ENCODE measurements at places on chromosomes 5 and 9.

DNA sequence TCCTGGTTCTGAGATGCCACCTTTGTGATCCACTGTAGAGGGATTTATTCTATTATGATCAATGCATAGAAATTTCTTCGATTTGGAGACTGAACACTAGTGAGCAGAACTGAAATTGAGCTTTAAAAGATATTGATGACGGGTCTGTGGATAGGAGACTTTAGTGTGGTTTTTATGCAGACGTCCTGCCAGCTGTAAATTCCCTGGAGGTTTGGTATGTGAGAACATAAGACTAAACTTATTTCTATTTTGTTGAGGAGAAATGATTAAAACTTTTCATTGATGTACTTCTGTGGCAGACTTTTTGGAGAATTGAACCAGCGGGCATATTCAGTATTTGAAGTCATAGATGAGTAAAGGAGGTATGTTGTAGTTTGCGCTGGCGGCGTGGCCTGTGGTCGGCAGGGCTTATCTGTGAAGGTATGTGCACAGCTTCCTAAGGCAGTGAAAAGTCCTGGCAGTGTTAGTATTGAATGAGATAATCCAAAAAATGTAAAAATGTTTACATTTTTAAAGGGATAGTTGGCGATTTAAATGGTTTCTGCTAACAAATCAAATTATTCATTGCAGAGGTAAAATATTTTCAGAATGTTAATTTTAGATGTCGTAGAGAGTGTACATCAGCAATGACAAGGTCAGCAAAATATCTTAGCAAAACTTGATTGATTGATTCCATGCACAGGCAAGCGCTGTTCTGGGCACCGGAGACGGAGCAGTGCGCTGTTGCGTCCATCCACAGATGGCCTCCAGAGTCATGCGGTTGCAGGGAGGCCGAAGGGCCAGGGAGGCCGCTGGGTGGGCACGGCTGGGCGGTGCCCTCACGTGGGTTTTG is 20.4 kb downstream of the TENT4A start:
- no peak for DNase-seq

GRCh38 chr9:22682536-22682935 is 235.9 kb downstream of the DMRTA1 start:
- no peak for DNase-seq

GRCh38 chr9:124286292-124286931 is 28.7 kb downstream of the NEK6 start:
- DNase-seq, result peak; percentile 67

- DNase-seq, result peak; percentile 45
These were observed 2.8 kb downstream of the GBGT1 start for GRCh38 chr9:133160742-133161546.

DNA sequence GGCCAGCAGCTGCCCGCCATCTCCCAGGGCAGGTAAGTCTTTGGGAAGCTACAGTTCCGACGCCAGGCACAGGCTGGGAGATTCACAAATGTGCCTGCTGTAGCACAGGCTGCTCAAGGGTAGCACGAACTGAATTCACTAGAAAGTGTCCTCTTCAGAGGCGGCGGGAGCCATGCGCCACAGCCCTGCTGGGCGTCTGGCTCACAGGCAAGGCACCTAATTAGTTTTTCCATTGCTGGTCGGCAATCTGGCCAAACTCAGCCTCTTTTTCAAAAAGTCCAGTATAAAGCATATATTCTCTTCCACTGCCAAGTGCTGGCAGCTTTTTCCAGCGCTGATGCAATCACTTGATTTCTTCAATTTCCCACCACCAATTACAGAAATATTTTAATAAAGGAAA is 128.9 kb upstream of the RAPGEF1 start:
- DNase-seq, result no peak

GRCh38 chr9:129906298-129906697 is 71.0 kb downstream of the USP20 start:
- DNase-seq, result no peak

Data from stimulated activated CD4-positive, alpha-beta T cell treated with anti-CD3 and anti-CD28 coated beads, Interleukin-1b, Interleukin-23, amount 100 ng/mL, for 48 hours (primary cell).